ENCODE measurements at places on chromosomes 16 and 17. TPM values are rescaled to one million over a fixed set of nuclear protein-coding genes. Genes with fewer than 3 reads are reported as not detected.

GRCh38 chr17:14340857-14341754, 40.2 kb downstream of the HS3ST3B1 start:
- H3K27ac ChIP-seq, result no peak overlapping the region
- no peaks in the 10 kb centered on the region for H3K36me3 ChIP-seq
- H3K4me1 ChIP-seq, result peaks cover 8% of the 10 kb centered on the region

DNA sequence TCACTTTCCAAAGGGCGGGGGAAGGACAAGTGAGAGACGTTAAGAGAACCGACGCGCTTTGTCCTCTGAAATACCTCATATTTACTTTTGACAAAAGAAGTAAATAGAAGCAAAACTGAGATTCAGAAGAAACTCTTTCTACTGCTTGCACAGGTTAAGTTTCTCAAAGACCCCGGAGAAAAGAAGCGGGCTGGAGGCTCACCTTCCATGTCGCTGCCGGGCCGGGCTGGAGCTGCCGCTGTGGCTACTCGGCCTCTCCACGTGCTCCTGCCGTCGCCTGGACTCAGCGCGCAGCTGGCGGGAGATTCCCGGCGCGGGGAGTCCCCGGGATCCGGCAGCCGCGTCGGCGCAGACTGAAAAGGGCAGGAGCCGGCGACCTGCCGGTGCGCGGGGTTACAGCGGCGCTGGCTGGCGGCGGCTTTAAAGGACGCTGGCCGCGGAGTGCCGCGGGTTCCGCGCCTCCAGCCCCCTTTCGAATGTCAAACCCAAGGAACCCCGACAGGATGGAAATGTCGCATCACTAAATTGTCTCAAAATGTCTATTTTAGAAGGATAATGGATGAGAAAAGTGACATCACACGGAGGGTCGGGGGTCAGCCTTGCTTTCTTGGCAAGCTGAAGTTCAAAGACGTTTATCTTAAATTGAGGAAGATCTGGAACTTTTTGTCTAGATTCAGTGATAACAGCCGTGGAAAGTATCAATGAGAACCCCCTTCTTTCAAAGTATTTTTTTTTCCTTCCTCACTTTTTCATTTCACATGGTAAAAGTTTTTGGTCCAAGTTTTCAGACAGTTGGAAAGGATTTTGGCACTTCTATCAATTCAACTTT, at the start of gene IKZF3:
IKZF3 (minus strand) TSS at position 395 of the 829 bp plus-strand sequence; CDS start at position 209, 186 bp downstream.
- no peak within 1 kb of the TSS for H3K4me3 ChIP-seq
- peaks cover 5% of the 10 kb centered on the region for H3K27me3 ChIP-seq
- H3K4me1 ChIP-seq, result peaks cover 3% of the 10 kb centered on the region

- peaks cover 16% of the 10 kb centered on the region for H3K4me1 ChIP-seq
- H3K27me3 ChIP-seq, result peaks cover 7% of the 10 kb centered on the region
- H3K4me3 ChIP-seq, result peak overlapping the region; percentile 71
- H3K36me3 ChIP-seq, result peaks cover 28% of the 10 kb centered on the region
- H3K27ac ChIP-seq, result no peak overlapping the region
- no peak for DNase-seq
These were observed 3.1 kb downstream of the SLC26A11 start for GRCh38 chr17:80223142-80223815.

MT1B gene
- total RNA-seq, result not detected

- H3K36me3 ChIP-seq, result peaks cover 4% of the 10 kb centered on the region
- DNase-seq, result no peak
- H3K27ac ChIP-seq, result no peak overlapping the region
- H3K27me3 ChIP-seq, result no peaks in the 10 kb centered on the region
- no peak overlapping the region for H3K4me3 ChIP-seq
These were observed 28.3 kb downstream of the LYRM1 start for GRCh38 chr16:20928774-20929411.
